Aorta (tissue), 5 donors: ENCODE measurements at places on chromosomes 1 and 21.

- no peak for DNase-seq
Observed at GRCh38 chr1:185514311-185514710, 197.3 kb upstream of the IVNS1ABP start.

DNA sequence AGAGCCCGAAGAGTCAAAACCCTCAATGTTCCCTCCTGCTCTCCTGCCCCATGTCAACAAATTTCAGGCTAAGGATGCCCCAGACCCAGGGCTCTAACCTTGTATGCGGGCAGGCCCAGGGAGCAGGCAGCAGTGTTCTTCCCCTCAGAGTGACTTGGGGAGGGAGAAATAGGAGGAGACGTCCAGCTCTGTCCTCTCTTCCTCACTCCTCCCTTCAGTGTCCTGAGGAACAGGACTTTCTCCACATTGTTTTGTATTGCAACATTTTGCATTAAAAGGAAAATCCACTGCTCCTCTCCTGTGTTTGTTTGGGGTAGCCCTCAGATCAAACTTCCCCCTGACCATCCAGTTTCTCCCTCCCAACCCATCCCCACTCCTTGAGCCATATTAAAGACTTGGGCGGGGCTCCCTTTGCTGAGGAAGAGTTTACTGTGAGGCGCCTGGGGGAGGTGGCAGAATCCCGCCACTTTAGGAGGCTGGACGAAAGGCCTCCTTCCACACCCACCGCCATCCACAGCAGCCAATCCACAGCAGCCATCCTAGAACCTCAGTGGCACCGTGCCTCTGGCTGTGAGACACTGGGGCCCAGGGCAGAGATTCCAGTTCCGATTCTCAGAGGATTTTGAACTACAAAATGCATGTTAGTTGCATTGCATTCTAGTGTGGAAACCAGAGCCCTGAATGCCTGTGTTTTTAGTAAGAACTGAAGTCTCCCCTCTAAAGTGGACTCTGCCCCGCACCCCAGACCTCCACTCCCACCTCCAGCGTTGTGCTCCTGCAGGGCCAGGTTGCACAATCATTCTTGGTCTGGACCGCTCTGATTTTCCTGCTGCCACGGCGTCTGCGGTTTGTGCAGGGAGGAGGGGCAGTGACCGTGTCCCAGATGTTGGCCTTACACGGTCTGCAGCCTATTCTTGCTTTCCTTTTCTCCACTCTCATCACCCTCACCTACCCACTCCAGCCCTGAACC is 3.0 kb downstream of the OLFML3 start:
- peak; percentile 87 for DNase-seq

GRCh38 chr1:5552787-5553484 is 439.3 kb downstream of the NPHP4 start:
- no peak for DNase-seq

DNA sequence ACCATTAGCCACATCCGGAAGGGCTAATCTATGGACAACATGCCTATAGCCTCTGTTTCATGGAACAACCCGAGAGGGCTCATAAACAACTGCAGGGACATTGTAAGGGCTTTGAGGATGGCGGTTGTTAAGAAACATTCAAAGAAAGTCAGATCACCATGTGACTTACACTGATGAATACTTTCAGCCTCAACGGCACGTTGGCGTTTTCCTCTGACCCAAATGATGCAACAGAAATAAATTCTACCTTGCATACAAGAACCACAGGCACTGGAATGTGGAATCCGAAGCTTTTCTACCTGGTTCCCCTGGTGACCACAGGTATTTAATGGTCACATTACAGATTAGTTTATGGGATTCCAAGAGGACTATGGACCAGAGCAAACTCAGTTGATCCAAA is 107.0 kb downstream of the CLIC6 start:
- no peak for DNase-seq

DNA sequence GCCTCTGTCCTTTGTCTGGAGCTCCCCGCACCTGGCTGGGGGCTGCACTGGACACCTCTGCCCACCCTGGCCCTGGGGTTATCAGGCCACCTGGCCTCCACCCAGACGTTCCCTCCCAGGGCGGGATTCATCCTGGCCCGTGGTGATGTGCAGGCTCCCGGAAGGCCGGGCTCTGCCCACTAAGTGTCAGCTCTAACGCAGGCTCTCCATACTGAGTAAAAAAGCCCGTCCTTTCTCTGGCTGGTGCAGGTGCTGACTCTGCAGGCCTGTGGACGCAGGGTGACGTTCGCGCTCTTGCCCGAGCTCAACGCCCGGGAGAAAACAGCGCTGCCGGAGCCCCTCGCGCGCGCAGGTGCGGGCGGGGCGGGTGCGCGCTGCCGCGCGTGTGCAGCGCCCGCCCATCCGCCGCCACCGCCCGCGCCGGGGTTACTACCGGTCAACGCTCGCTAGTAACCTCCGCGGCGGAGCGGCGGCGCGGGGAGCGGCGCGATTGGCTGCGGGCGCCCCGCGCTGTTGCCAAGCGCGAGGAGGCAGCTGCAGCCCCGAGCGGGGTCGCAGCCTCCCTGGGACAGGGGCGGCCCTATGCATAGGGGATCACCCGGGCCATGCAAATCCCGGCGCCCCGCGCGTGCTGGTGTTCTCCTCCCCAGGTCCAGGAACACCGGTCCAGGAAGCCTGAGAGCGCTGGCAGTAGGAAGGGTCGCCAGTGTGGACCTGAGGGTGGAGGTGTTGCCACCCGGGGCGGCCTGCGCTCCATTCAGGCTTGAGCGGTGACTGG is 15.7 kb downstream of the ABCG1 start:
- peak; percentile 88 for DNase-seq
